NCI-H1930 (cell line): ENCODE measurements at places on chromosomes 11 and 22.

- DNase-seq = no peak
Observed at GRCh38 chr11:74948546-74948897, 369 bp downstream of the XRRA1 start.

- DNase-seq = no peak
Observed at GRCh38 chr11:122813176-122813893, 25.0 kb upstream of the CRTAM start.

- DNase-seq = no peak
Observed at GRCh38 chr11:110776081-110776480, 63.8 kb upstream of the ARHGAP20 start.

DNA sequence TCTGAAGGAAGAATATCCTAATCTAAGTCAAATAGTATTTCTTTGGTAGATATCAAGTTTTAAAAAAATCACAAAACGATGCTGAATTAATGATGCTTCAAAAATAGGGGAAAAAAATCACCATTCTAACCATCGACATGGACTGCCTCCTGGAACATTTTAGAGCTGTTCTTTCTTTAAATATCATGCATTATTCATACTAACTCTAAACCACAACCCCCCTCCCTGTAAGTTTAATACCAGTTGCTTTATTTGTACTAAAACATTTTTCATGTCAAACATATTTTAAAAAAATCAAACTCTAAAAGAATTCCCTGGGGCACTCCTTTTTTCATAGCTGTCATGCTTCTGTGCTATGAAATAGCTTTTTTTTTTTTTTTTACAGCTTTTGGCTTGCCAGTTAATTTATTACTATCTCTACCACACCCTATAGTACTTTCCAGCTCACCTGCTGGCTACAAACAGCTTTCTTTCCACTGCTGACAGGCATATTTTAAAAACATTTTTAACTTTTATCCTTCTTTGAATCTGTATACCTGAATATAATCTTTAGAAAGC, 256.9 kb downstream of the SOX6 start:
- no peak for DNase-seq

GRCh38 chr11:93756748-93757147, 15.3 kb downstream of the C11orf54 start:
- no peak for DNase-seq

GRCh38 chr11:71391796-71392195, 56.4 kb downstream of the DHCR7 start:
- no peak for DNase-seq

GRCh38 chr22:17418890-17419324, 49.6 kb downstream of the CECR2 start:
- no peak for DNase-seq

- no peak for DNase-seq
Observed at GRCh38 chr22:36323855-36324331, 63.9 kb downstream of the MYH9 start.

DNA sequence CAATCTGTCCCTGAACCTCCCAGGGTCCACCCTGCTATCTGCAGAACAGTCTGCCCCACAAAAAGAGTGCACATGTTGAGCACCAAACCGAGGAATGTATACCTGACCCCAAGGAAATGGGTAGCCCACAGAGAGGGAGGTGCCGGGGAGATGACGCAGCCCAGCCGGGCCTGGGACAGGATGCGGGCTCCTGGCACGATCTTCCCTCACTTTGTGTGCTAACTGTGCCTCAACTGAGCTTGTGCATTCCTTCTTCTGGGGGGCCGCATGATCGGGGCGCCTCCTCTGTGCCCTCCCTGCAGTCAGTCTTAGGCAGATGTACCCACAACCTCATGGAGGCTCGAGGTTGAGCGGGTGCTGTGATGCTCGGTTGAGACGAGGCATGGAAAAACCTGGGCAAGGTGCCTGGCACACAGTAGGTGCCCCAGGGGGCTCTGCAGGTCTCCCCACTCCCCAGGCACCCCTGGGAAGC, 2.4 kb downstream of the GAS2L1 start:
- no peak for DNase-seq

DNA sequence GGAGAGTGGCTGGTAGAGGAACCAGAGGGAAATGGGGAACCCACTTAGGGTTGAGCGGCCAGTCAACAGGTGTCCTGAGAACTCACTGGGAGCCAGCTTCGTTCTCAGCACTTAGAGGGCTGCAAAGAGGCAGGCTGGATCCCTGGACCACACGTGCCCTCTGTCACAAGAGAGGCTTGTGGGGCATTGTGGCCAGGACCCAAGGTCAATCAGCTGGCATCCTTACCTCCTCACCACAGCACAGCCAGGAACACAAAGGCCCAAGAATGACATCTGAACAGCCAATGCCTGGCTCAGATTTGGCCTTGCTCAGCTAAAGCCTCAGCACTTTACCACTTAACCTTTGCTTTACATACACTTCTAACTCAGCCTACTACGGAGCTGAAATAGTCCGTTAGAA, 7.4 kb downstream of the MAPK8IP1 start:
- DNase-seq = no peak

- DNase-seq = no peak
Observed at GRCh38 chr22:37811867-37812266, 4.1 kb downstream of the GCAT start.

DNA sequence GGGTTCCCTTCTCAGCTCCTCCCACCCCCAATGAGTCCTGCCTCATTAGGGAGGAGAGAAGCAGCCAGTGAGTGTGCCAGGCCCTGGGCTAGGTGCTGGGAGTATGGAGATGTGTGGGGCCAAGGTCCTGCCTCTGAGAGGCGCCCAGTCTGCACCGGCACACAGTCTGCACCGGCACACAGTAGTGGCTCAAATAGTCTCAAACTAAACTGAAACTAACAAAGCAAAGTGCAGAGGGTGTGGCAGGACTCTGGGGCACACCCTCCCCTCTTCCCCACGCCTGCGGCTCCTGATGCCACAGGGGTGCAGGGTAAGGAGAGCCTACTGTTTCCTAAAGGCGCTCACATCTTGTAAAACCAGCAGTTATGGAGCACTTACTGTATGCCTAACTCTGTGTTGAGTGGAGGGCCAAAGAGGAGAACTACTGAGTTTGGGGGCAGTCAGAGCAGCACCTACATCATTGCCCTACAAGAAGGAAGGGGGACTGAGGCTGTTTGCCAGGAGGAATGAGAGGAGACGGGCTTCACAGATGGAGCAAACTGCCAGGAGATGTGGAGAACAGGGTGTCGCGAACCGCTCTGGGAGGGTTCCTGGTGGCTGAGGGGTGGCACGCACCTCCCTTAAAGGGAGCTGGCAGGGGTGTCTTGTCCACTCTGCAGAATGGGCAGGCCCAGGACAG, 939 bp upstream of the SH3BP1 start:
- no peak for DNase-seq

DNA sequence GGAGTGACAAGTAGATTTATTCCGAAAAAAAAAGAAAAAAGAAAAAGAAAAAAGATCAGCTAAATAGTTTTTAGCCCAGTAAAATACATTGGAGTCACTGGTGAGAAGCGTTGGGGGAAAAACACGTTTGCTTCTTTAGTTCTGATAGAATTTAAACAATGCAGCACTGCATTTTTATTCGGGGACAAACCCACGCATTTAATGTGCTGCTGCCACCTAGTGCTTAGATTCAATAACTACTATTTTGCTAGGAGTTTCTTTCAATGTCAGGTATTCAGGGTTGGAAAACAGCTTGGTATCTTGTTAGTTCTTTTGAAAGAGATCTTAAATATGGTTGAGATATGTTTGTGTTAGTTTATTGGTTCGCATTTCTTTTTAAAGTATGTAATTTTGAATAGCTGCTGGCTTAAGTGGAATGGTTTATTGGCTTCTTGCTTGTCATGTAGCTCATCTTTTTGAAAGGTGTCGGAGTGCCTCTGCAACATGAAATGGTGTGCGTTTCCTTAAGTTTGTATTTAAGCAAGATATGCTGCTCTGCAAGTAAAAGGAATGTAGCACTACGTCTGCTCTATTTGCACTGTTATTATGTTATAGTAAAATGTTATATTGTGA, 41.9 kb downstream of the SVIP start:
- peak; percentile 17 for DNase-seq

GRCh38 chr11:108685419-108686130, 20.7 kb downstream of the DDX10 start:
- DNase-seq = no peak

DNA sequence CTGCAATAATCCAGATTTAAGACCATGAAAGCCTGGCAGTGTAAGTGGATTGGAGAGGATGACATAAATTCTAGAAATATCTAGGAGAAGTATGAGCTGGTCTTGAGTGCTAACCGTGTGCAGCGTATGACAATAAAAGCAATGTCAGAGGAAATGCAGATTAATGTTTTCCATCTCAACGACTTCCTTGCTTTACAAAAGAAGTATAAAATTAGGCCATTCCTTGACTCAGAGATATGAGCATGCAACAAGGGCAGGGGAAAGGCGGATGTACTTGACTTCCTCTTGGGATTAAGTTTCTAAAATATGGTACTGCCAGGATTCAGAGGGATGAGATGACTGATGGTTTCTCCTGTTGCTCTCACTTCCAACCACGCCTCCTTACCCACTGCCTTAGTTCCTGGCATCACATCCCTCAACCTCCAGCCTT, 32.3 kb downstream of the ADAMTS15 start:
- no peak for DNase-seq

DNA sequence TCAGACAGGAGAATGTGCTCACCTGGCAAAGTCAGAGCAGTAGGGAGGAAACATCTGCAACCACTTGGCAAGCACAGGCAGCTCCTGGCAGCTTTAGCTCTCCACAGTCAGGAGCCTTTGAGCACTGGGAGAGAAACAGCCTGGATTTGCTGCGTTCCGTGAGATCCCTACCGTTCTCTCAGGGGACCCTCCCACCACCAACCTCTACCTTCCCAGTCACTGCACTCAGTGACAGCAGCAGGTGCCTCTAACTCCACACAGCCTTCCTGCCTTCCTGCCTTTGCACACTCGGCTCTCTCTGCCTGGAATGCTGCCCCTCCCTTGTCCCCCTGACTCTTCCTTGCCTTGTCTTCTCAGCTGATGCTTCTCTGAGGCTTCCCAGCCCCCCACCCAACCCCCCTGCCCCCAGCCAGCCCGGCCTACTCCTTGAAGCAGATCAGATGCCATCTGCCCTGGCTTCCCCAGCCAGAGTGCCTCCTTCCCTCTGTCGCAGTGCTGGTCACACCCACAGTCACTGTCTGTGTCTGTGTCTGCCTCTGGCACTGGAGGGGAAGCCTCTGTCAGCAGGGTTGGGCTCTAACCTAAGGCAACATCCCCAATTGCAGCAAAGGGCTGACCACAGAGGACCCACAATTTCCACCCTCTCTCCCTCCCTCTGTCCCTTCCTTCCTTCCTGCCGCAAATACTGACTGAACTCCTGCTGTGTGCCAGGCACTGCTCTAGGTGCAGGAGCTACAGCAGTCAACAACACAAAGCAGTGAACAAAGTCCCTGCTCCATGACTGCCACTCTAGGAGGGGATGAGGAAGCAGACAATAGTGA, 14.9 kb upstream of the TSKU start:
- no peak for DNase-seq

- DNase-seq = no peak
Observed at GRCh38 chr11:103091064-103091800, 728 bp downstream of the DCUN1D5 start.

DNA sequence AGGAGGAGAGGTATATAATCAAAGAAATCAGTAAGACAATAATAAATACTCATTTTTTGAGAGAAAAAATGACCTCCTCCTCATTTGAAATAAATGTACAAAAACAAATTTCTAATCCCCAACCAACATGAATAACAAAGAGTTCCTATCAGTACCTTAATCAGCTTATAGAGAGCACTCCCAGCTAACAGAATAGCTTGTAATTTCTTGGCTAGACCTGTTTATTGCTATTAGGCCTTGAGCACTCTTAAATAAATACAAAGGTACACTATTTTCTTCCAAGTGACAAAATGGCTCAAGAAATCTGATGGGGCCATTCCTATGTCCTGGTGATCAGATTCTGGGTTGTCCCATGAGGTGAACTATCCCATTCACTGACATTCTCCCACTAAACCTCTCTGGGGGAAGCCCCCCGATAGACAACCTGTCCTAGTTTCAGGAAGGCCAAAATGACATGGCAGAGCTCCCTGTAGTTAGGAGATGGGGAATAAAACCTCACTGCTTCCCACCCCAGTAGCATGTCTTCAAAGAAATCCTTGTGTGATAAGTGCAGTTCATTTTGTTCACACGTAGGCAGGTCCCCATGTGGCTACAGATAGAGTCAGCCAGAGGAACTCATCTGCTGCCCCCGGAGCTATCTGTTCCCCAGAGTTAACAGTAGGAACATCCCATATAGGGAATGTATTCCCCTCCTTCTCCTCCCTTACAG, 385.7 kb downstream of the SOX6 start:
- no peak for DNase-seq

- DNase-seq = no peak
Observed at GRCh38 chr22:38115423-38116205, 5.1 kb upstream of the BAIAP2L2 start.

DNA sequence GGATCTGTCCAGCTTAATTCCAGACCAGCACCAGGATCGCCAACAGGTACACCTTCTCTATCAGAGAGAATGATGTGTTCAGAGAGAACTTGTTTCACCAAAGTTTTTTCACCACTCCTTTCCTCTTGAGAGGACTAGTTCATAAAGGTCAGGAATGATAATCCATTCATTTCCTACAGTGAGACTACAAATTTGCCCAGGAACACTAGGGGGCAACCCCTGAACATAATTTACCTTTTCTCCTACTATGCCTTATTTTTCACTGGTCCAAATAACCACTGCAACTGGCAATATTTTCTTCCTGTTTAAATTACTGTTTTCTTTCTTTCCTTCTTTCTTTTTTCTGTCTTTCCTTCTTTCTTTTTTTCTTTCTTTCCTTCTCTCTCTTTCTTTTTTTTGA, 22.5 kb downstream of the CAVIN3 start:
- DNase-seq = no peak

DNA sequence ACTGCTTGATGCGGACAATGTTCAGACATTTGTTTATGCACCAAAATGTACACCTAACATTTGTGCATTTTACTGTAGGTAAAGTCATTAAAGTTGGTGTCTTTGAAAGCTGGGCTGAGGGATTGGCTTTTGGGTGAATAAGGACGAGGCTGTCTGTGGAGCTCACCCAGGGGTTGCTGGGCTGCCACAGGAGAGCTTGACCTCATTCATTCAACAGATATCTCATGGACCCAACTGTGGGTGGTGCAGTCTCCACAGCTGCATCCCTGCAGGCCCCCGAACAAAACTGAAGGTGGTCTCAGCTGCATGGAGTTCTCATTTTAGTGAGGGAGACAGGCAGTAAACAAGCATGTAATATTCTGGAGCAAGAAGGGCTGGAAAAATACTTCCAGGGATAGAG, 32.7 kb downstream of the SGSM3 start:
- DNase-seq = no peak
